ENCODE measurements at places on chromosomes 2 and 18.

GRCh38 chr2:207887500-207887899, 117.8 kb upstream of the FZD5 start:
- DNase-seq: no peak

DNA sequence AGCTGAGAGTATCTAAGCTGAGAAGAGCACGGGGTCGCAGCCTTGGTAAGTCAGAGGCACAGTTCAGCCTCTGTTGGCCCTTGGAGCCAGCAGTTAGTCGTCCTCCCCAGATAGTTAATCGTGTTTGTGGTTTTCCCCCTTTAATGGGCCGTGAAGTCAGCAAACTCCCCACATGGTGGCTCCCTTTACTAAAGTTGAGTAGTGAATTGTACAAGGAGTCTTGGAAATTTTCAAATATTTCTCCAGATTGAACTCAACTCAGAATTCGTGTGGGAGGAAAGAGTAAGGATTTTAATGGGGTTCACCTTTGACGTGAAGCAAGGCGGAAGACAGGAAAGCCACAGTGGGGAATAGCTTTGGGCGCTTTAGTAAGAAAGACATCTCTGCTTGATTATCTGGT, 2.4 kb upstream of the ADCYAP1 start:
- no peak for DNase-seq

DNA sequence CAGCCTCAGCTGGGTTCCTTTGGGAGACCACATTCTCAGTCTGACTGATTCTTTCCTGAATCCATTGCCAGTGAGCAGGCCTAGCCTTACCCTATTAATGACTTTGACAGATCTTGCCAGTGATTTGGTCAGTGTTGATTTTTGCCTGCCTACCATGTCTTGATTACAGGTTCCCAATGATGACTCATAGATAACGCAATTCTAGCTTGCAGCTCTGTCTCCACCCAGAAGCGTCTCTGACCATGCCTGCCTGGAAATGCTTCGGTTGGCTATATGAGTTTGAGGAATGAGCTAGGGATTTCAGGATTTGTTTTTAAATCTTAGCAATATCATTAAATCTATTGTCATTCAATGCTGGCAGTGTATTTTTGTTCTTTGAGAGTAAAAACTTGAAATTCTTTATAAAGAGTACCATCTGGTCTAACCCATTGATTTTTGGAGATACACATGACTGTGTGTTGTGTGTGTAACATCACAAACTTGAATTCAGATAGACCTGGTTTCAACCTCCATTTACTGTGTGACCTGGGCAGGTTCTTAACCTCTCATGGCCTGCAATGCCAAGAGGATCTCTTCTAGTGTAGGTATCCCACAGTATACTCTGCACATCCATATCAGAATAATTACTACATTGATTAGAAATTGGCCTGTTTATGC, 57.0 kb downstream of the CCDC150 start:
- no peak for DNase-seq

DNA sequence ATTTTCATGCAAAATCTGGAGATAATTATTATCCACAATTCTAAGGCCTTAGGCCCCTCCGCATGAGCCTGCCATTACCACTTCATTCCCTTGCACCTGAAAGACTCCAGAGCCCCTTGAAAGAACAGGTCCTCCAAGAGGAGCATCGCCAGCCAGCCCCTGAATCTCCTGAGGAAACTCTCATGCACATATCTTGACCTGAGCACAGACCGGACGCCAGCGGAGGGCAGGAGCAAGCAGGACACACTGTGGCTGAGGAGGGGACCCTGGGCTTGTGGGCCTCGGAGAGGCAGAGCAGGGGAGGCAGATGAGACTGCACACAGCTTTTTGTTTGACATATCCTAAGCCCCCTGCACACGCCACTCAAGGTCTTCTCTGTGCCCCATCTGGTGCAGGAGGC, 13.6 kb upstream of the ADNP2 start:
- DNase-seq: no peak

GRCh38 chr2:181461056-181461997, 4.1 kb downstream of the ITGA4 start:
- no peak for DNase-seq

DNA sequence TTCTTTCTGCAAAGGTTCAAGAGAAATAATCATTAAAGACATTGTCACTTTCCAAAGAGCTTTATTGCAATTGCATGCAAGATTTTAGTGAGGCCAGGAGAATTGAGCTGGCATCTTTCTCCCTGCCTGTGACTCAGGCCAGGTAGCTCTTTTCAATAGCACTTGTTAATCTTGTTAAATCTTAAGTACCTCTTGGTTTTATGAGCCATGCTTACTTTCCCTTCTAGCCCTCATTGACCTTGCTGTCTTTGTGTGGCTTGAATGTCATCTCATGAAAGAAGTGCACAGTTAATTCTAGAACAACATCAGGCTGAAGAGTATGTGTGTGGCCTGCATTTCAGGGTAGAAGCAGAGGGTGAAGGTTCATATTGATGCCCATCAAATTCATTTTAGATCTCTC, 14.8 kb upstream of the LGALSL start:
- no peak for DNase-seq

GRCh38 chr2:33782395-33783230, 183.5 kb upstream of the FAM98A start:
- DNase-seq: no peak

DNA sequence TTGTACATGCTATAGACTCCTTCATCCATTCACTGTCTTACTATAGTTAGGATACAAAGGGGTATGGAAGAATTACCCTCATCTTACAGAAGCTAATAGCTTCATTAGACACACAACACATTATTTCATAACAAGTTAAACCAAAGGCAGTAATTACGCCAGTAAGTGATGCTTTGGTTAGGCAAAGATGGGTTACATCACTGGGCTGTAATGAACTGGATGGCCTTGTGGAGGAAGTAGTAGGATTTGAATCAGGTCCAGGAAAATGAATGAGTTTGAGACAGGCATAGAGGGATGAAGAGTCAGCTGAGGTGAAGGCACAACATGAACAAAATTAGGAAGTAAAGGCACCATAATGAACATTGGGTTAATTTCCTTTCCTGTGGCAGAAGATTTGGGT, 80.1 kb downstream of the SOCS6 start:
- DNase-seq: no peak

- no peak for DNase-seq
Observed at GRCh38 chr2:8260213-8260612, 421.6 kb upstream of the ID2 start.

- no peak for DNase-seq
Observed at GRCh38 chr2:11482473-11483035, 16.6 kb upstream of the E2F6 start.

DNA sequence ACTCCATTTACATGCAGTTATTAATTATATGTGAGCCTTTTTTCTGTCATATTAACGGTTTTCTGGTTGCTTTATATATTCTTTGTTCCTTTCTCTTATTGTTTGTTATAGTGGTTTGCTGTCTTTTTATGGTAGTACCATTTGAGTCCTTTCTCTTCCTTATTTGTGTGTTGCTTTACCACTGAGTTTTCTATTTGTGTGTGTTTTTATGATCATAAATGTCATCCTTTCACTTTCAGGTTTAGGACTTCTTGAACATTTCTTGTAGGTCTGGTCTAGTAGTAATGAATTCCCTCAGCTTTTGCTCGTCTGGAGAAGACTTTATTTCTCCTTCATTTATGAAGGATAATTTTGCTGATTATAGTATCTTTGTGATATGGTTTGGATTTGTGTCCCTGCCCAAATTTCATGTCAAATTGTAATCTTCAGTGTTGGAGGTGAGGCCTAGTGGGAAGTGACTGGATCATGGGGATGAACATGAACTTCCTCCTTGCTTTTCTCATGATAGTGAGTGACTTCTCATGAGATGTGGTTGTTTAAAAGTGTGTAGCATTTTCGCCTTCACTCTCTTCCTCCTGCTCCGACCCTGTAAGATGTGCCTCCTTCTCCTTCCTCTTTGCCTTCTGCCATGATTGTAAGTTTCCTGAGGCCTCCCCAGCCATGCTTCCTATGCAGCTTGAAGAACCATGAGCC, 11.5 kb downstream of the GCC2 start:
- no peak for DNase-seq

GRCh38 chr2:209121691-209122090, 302.2 kb upstream of the MAP2 start:
- DNase-seq: no peak

- DNase-seq: no peak
Observed at GRCh38 chr2:134295441-134295840, 41.6 kb downstream of the MGAT5 start.

DNA sequence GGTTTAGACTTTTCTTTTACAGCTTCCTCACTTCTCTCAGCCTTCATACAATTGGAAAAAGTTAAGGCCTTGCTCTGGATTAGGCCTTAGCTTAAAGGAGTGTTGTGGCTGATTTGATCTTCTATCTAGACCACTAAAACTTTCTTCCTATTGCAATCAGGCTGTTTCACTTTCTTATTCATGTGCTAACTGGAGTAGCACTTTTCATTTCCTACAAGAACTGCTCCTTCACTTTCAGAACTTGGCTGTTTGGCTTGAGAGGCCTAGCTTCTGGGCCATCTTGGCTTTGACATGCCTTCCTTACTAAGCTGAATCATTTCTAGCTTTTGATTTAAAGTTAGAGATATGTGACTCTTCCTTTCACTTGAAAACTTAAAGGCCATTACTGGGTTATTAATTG, 114.3 kb downstream of the ARHGEF4 start:
- no peak for DNase-seq

DNA sequence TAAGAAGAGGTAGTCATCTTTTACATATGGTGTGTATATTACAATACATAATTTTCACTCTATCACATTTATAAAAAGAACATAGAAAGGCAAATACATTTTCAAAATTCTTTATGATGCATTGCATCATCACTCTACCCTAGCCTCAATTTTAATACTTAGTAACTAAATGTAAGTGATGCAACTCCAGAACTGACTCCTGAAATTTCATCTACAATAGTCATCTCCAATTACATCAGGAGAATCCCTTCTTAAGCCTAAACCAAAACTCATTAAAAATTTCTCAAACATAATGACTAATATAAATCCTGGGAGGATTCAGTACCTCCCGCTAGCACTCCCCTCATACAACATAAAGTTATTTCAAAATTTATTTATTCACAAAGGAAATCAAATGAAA, 15.9 kb downstream of the TMX3 start:
- no peak for DNase-seq

- DNase-seq: no peak
Observed at GRCh38 chr18:58048081-58048642, 4.1 kb downstream of the NEDD4L start.

DNA sequence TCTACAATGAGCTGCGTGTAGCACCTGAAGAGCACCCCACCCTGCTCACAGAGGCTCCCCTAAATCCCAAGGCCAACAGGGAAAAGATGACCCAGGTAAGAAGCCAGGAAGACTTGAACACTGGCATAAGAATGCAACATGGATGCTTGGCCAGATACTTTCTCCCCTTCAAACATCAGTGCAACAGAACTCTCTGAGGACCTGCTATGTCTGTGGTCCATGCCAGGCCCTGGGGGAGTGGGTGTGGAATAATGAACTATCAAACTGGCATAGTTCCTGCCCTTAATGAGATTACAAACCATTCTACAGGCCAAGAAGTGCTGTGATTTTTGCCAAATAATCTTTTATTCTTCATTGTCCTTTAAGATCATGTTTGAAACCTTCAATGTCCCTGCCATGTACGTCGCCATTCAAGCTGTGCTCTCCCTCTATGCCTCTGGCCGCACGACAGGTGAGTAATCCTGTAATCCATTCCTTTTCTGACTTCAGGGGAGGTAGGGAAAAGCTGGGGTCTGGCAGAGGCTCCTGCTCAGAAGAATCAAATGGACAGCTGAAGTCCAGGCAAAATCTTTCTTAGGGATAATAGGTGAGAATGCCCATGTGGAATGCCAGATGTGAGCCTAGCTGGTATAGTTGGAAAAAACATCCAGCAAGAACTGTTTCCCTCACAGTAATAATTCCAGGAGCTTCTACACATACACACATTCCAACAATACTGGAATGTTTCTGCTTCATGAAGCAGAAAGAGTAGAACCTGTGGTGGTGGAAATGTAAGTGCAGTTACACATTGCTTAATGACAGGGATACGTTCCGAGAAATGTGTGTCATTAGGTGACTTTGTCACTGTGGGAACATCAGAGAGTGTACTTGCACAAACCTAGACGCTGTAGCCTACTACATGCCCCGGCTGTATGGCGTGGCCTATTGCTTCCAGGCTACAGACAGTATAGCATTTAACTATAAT, 16.2 kb downstream of the ACTG2 start:
- no peak for DNase-seq

DNA sequence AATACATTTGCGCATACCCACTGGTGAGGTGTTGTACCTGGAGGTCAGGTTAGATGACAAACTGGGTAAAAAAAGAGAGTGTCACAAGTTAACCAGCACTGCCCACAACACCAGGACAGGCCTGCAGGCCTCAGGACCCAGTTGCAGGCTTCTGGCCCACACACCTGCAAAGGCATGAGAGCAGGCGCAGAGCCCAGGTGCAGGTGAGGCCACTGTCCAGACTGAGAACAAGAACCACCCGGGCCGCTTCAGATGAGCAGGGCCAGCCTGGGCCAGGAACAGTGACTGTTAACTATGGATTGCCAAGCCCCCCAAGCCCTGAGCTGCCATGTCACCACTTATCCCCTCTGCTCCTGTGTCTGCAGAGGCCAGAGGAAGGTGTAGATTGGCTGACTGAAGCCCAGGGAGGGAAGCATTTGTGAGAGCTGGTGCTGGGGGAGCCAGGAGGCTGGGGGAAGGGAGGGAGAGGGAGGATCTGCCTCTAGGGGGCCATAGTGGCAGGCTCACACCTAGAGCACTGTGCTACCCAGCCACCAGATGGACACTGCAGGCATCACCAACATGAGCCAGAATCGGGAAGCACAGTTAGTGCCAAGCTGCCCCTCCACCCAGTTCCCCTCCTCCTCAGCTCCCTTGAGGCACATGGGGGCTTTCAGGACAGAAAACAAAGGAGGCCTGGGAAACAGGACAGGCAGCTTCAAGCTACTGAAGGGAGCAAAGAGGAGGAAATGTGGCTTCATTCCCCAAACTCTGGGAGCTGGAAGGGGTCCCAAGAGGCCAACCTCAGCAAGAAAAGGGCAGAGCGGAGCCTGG, 35.4 kb downstream of the SFXN5 start:
- DNase-seq: no peak

DNA sequence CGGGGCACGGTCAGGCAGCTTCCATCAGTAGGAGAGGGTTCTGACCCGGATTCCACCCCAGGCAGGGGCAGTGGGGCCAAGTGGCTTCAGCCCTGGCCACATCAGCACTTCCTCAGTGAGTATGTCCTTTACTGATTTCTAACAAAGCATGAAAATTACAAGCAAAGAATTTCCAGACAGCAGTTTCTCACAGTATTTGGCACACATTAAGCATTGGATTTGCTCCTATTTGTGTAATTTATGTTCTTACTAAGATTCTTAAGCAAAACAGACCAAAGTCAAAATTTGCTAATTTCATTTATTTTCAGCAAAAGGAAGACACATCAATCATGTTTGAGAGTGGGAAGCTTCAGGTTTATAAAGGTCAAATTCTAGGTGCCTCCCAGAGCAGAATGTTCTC, 73.3 kb upstream of the NFATC1 start:
- no peak for DNase-seq
